ENCODE measurements at places on chromosomes 7 and 10. TPM values are rescaled to one million over a fixed set of nuclear protein-coding genes. Genes with fewer than 3 reads are reported as not detected.

DNA sequence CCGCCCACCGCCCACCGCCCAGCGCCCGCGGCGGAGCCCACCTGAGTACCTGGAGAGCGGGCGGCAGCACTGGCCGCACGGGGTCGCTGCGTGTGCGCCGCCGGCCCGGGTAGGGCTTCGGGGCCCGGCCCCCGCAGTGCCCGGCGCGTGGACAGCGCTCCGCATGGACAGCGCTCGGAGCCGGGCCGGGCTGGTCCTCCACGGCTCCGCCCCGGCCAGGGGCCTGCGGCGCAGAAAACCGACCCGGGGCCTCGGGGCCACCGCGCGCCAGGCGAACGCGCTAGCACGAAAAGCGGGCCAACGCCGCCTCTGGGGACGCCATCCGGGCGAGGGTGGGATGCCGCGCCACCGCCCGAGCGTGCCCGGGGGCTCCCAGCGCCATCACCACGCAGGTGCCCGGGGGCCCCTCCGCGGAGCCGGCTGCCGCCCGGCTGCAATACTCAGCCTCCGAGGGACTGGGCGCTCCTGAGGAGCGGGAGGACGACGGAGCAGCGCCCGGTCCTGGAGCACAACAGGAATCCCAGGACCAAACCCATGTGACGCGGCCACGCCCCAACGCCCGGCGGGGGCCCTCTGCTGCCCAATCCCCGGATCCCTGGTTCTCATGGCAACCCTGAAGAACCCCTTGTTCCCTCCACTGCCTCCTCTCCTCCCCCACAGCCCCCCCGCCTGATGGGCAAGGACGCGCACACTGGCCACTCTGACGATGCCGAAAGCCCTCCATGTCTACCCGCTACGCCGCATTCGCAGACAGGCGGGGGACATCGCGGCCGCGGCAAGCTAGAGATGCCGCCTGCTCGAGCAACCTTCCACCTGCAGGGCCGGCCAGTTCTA, at the start of gene GRB10:
Gene GRB10, minus strand, starts transcription at position 522 of the 834 bp plus-strand sequence. CDS start 50,574 bp downstream, outside the sequence.
- no peak for DNase-seq

- no peak for DNase-seq
These were observed 43.4 kb downstream of the FAM20C start for GRCh38 chr7:235576-236395.

DNA sequence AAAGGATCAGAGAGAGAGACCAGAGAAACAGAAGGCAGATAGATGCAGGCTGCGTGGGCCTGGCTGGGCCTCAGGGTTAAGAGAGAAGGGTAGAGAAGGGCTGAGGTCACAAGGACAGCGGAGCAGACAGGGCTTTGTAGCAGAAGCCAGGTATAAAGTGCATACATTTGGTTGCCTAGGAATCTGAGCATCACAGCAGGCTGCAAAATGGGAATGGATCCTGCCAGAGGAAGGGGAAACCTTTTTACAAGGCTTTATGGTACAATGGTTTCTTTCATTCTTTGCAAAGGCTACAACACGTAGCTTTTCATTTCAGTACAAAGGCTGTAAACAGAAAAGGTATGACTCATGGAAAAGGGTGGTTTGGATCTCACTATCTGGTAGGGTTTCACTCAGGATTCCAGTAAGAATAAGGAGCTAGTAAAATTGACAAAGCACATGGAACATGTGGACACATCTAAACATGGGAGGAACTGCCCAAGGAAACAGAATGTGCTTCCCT, 275.1 kb downstream of the DOCK4 start:
- no peak for DNase-seq

GRCh38 chr10:11379771-11380170, 231.7 kb downstream of the USP6NL start:
- no peak for DNase-seq

GRCh38 chr10:85318809-85319807, 990.7 kb downstream of the CCSER2 start:
- DNase-seq = no peak

DNA sequence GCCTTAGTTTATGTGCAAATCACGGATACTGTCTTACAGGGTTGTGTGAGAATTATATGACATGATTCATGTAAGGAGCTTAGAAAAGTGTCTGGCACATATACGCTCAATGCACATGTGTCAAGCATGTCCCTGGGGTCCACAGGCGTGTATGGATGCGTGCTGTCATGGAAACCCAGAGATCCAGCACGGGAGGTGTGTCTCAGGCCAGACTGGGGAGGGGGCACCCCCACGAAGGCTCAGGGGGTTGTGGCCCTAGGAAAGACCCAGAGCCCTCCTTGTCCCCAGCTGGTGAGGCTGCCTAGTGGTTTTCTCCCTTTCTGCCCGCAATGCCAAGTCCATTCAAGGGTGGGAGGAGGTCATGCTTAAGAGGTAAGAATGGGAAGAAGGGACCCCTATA, 9.1 kb downstream of the BTBD16 start:
- no peak for DNase-seq

GRCh38 chr10:132889556-132889955, 52.8 kb downstream of the CFAP46 start:
- no peak for DNase-seq

FAM25C gene
- not detected for total RNA-seq

OR2A7 gene
- 50.9 TPM for total RNA-seq

WNT8B gene
- not detected for total RNA-seq

WDR37 gene
- 22.1 TPM for total RNA-seq

Measured in transverse colon (tissue), 4 donors.